ENCODE measurements at places on chromosomes 6 and 20.
A peak's percentile ranks its signal among the peaks of the same experiment; 100 is the strongest.

DNA sequence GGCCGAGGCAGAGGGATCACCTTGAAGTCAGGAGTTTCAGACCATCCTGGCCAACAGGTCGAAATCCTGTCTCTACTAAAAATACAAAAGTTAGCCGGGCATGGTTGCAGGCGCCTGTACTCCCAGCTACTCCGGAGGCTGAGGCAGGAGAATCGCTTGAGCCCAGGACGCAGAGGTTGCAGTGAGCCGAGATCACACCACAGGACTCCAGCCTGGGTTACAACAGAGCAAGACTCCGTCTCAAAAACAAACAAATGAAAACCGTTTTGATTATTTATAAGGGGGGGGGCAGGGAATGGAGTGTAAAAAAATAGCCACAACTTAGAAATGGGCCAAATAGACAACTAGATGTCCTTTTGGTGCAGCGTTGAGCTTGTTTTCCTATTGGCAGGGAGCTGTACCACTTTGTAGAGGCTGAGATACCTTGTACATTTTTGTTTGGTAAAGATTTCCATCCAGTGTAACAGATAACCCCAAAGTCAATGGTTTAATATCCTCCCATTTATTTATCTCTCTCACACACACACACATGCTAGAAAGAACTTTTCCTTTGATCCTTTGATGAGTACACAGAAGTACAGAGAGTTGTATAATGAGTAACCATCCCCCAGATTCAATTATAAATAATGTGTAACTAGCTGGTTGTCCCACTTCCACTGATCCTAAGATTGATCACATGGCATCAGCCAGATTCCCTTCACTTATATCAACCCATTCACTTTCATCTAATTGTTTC lies 477.5 kb downstream of the PRKN start:
- DNase-seq = no peak

- no peak for DNase-seq
Measured at GRCh38 chr20:37316116-37316774, 26.8 kb downstream of the MANBAL start.

- DNase-seq = no peak
Measured at GRCh38 chr6:159887146-159887545, 3.6 kb upstream of the MAS1 start.

DNA sequence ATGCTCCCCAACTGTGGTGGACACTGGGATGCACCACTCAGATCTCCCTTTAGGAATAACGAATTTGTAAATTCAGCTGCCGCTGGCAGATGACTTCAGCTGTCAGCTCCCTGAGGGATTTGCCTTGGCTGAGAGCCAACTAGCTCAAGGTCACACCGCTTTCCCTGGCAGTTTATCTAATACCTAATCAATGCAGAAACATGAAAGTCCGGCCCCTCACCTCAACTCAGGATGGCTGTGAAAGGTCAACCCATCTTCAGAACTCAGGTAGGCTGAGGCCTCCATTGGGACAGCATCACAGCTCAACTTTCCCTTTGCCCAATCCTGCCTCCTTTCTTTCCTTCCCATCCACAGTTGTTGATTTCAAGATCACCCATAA lies 22.8 kb upstream of the SCGN start:
- DNase-seq = no peak

GRCh38 chr6:157169656-157170055 lies 153.7 kb downstream of the TMEM242 start:
- DNase-seq = no peak

GRCh38 chr20:23140991-23141390 lies 54.9 kb upstream of the CD93 start:
- DNase-seq = no peak

DNA sequence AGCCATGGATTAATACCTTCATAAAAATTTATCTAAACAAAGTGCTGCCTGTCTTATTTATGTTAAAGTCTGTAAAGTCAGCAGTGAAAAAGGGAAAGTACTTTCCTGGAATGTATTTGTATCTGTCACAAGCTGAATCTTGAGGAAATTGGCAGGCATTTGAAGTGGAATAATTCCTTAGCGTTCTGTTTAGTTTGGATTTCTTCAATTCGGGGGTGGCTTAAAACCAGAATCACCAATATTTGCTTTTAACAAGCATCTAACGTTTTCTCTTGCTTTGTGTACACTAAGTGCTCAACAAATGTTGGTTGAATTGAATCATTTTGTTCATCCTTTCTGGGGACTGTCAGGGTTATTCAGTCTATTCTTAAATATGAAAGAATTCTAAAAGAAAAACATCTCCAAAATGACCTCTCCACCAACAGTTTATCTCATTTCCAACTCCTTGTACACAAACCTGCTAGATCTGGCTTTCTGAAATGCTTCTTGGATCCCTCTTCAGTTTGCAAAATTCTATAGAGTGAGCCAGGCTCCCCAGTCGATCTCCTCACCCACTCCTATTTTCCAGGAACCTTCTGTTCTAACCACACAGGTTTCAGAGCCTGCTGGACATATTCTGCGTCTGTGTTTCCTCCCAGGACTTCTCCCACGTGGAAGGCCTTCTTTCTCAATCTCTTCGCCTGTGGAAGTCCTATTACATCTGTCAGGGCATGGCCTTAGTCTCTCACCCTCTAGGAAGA lies 2.0 kb upstream of the NPEPL1 start:
- DNase-seq = no peak

DNA sequence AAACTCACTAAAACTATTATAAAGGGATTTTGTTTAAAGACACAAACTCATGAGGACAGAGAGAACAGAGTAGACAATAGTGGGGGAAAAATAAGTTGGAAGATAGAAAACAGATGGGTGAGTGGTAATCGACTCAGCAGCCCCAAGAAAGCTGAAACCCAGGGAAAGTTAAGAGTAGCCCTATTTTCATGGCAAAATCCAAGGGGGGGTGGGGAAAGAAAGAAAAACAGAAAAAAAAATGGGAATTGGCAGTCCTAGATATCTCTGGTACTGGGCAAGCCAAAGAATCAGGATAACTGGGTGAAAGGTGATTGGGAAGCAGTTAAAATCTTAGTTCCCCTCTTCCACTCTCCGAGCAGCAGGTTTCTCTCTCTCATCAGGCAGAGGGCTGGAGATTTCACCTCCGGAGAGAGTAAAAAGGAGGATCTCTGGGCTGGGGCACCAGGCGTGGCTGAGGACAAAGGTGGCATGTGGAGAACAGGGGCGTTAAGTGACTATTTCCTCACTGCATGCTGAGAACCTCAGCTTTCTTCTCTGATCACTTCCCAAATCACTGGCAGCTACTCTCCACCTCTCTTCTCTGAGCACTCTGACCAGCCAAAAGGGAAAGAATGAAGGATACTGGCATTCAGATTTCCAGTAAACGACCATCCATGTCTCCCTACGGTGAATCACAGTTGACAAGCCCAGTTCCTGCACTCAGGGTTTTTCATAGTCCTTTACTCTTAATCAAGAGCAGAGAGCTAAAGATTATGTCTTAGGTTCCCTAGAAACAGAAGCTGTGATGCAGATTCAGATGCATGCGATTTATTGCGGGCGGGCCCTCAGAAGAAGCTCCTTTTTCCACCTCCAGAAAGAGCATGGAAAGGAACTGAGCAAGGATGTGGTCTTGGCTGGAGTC lies 7.3 kb upstream of the RNF24 start:
- DNase-seq = no peak

DNA sequence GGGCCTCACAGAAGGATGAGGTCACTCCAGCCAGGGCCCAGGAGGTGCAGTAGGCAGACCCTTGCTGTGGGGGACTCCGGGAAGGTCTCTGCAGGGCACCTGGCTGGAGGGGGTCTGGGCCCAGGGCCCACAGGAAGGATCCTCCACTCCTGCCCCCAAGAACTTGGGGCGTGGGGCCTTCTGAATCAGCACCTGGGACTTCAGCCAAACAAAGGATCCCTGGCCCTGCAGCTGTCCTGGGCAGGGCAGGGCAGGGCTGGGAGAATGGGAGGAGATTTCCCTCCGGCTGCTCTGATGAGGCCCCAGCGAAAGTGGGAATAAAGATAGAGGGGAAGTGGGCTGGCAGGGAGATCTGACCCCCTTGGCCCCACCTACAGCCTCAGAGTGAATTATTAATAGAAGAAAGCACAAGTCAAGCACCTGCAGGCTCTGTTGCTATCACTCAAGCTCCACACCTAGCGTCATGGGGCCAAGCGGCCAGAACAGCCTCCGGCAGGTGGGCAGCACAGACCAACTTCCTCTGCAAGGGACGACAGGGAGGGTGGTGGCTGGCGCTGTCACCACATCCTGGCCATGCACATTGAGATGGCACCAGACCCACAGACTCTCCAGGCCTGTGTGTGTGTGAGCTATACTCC lies 61.6 kb upstream of the MRPS10 start:
- no peak for DNase-seq

GRCh38 chr6:116631379-116631990 lies 15.2 kb downstream of the RSPH4A start:
- no peak for DNase-seq

GRCh38 chr20:10555865-10556308 lies 117.9 kb downstream of the JAG1 start:
- no peak for DNase-seq

GRCh38 chr20:36991703-36992102 lies 40.2 kb upstream of the SAMHD1 start:
- DNase-seq = no peak

DNA sequence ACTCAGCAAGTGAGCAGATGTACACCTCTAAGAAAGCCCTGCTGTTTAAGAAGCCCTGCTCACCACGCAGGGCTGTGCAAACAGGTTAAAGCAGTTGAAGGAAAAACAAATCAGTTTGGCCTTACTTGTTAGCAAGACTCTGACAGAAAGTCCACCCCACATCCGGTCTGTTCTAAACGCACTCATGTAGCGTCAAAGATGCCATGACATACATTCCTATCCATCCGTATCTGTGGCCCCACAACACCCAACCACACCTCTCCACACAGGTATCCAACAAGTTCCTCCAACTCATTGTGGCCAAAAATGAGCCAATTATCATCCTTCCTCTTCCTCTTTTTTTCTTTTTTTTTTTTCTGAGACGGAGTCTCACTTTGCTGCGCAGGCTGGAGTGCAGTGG lies 22.8 kb upstream of the RAB22A start:
- DNase-seq = no peak

GRCh38 chr6:98830146-98830545 lies 4.2 kb upstream of the POU3F2 start:
- no peak for DNase-seq

DNA sequence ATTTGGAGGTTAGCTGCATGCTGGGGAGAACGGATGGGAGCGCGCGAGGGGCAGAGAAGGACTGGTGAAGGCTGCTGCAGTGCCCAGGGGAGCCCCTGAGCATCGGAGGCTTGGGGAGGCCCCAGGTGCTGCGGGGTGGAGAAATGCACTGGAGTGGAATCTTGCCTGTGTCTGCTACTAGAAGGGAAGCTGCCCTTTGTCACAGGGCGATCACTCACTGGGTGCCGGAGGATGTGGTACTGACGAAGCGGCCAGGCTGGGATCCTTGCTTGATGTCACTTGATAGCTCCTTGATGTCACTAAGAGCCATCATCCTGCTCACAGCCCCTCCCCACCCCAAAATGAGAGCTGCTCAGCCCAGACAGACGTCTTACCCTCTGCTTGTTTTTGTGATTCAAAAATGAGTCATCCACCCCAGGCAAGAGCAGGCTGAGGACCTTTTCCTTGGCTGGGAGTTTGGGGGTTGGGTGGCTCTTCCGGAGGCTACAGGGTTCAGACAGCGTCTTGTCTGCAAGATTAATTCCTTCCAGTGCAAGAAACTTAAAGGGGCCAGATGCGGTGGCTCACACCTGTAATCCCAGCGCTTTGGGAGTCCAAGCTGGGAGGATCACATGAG lies 62.6 kb upstream of the PMEPA1 start:
- DNase-seq = no peak

DNA sequence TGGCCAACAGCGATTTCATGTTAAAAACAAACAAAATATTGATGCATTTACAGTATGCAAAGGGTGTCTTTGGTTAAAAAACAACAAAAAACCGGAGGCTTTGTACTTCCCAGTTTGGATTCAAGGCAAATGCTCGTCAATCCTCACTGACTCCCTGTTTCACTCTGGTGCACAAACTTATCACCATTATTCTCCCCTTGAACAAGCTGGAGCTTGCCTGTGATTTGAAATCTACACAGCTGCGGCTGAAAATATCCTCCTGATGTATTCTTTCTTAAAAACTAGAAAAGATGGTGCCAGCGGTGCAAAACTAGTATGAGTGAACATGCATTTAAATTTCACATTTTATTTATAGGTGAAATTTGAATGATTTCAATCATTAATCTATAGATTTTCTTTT lies 3.3 kb downstream of the PERP start:
- no peak for DNase-seq

- no peak for DNase-seq
Measured at GRCh38 chr6:27188061-27188884, 59.2 kb upstream of the PRSS16 start.

- peak; percentile 32 for DNase-seq
Measured at GRCh38 chr6:2245877-2246863, 765 bp upstream of the GMDS start.

DNA sequence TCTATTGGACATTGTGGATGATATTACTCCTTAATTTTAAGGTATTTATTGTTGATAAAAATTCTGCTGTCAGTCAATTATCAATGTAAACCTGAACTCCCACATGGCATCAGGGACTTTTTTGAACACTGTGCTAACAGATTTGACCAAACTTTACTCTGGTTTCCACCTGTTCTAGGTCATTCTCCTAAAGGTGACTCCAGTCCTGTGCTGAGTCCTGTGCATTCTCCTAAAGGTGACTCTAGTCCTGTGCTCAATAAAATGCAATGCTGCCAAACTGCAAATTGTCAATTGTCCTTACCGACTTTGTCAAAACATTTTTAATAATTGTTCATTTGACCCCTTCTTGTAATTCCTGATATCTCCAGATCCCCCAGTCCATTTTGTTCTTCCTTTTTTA lies 408.4 kb upstream of the EPHA7 start:
- no peak for DNase-seq

- DNase-seq = no peak
Measured at GRCh38 chr6:72417759-72418158, 204.1 kb upstream of the KCNQ5 start.

DNA sequence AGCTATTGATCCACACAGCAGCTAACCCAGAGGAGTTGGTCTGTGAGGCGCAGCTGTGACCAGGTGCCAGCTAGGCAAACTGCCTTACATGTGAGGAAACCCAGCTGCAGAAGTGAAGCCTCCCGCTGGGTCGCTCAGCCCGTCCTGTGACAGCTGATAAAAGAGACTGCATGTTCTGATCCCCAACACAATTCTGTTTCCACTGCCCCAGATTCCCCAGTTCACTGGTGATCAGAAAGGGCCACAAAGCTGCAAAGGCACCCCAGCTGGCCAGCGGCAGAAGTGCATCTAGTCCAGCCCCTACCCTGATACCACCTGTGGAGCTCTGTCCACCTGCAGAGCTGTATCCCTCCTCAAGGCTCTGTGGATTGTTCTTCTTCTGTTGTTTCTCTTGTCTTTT lies 64.5 kb downstream of the CTNNBL1 start:
- no peak for DNase-seq

DNA sequence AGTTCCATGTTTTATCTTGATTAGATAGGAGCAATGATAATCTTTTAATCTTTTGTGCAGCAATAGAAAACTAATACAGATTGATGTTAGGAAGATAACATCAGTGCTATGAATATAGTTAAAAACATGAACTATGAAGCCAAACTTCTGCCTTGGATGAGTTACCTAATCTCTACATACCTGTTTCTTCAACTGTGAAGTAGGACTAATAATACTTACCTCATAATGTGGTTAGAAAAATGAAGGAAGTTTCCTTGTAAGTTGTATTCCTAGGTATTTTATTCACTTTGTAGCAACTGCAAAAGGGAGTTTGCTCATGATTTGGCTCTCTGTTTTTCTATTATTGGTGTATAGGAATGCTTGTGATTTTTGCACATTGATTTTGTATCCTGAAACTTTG lies 111.9 kb downstream of the FRK start:
- no peak for DNase-seq

Measured in stimulated activated CD4-positive, alpha-beta T cell treated with anti-CD3 and anti-CD28 coated beads, TNF-alpha, amount 100 ng/mL, for 24 hours (primary cell).